ENCODE measurements at places on chromosomes 6 and 20.

GRCh38 chr6:27059621-27060425 lies 187.7 kb upstream of the PRSS16 start:
- no peak for DNase-seq

DNA sequence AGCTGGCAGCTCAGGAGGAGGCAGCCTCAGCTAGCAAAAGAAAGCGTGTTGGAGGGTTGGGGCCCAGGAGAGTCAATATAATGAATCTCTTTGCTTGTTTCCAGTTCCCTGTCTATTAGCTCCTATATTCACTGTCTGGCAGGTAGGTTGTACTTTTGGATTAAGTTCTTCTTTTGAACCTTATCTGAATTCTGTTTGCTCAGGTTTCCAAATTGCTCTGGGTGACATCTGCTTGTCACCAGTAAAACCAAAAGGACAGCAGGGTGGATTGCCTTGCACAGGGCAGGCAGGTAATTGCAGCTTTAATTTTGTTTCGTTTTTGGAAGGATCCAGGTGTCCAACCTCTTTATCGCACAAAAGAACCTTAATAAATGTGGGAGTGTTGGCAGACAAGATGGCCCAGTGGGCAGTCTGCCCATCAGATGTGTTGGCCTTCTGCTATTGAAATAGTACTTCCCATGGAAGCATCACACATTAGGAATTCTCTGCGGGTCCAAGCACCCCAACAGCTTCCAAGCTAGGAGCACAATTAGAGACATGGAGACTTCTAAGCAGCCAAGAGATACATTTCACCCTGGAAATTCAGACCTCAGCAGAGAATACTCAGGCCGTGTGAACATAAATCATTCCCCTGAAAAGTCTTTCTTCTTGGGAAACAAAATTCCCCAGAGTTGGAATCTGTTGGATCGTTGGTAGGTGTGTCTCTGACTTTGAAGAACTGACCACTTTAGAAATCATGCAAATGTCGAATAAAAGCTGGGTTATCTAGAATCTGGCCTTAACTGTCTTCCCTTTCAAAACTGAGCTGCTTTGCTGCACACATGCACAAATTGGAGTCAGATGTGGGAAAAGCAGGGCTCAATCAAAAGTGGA lies 286.9 kb upstream of the BMP2 start:
- no peak for DNase-seq

- no peak for DNase-seq
These were observed at the start of gene TSHZ2 for GRCh38 chr20:52972190-52972937. TSS of gene TSHZ2 (plus strand) at chr20:52972358. CDS start at chr20:52973294, 936 bp downstream.

GRCh38 chr6:54094786-54095185 lies 16.5 kb upstream of the MLIP start:
- DNase-seq: no peak

- DNase-seq: no peak
These were observed 14.9 kb downstream of the CASS4 start for GRCh38 chr20:56426926-56427325.

DNA sequence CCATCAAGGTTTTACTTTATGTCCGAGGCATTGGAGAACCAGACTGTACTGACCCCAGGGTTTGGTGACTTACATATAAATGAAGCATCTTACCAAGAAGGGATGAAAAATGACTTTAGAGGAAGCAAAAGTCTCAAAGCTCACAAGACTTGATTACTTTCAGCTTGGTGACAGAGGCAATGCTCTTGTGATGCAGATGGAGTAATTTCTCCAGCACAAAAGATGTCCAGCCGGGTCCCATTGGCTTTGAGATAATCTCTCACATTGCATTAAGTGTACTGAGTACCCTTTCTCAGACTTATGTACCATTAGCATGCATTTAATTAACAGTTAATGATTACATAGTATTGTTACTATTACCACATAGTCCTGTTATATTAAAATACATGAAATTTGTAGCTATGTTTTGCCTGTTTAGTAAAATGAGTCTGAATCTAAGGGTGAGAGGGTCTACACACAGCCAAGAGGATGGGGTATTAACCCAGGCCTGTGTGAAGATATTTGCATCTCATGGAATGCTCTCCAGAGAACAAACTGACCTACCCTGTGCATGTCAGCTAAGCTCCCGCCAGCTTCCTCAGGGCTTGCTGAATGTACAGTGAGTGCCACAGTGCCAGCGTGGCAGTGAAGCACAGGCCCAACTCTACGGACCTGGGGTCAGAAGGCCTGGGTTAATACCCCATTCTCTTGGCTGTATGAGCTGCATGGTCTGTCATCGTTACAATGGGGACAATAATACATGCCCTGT lies 5.6 kb downstream of the HTR1E start:
- no peak for DNase-seq

DNA sequence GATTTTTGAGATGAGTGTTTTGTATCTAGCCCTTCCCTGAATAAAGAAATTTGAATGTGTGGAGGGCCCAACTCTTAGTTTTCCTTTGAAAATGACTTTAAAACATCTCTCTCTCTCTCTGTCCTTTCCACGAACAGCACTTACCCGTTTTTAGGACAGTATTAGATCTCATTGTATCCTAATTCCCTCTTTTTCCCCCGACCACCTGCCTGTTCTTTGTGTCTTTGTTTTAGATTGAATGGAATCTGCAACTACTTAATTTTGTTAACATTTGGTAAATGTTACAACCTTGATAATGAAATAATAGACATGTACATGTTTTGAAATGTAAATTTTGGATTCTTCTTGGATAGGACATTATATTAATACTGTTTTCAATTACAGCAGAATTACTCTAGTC lies 3.1 kb downstream of the DSP start:
- DNase-seq: no peak

DNA sequence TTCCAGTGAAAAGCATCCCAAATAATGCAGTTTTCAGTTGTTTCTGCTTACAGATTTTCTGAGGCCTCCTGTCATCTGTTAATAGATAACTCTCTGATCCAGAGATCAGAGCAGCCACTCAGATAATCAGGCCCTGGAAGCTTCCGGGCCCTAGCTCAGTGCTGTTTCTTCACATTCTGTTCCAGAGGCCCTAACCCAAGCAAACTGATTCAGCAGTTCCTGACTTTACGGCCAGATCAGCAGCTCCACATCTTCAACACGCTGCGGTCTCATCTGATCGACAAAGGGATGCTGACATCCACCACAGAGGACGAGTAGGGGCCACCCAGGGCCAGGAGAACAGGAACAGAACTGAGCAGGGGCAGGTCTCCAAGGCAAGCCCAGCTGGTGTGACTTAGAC lies 63.1 kb downstream of the CDS2 start:
- DNase-seq: no peak

DNA sequence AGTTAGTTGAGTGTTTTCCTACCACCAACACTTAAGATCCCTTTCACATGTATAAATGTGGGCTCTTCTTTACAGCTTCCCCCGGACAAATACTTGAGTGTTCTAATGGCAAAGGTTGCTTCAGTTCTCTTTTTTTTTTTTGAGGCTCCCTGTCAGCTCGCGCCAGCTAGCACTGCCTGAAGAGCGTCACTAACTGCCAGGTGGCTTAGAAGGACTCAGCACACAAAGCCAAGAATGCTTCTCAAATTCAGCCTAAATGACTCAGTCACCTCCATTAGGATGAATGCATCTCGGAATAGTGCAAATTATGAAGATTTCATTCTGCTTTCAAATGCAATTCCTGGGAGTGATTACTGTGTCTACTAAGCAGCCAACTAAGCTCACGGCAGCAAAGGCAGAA lies 150.7 kb upstream of the BTBD3 start:
- DNase-seq: no peak

GRCh38 chr6:101393829-101394251 lies 332 bp downstream of the GRIK2 start:
- DNase-seq: no peak
